ENCODE measurements at places on chromosomes 4 and X.
A peak's percentile ranks its signal among the peaks of the same experiment; 100 is the strongest.

DNA sequence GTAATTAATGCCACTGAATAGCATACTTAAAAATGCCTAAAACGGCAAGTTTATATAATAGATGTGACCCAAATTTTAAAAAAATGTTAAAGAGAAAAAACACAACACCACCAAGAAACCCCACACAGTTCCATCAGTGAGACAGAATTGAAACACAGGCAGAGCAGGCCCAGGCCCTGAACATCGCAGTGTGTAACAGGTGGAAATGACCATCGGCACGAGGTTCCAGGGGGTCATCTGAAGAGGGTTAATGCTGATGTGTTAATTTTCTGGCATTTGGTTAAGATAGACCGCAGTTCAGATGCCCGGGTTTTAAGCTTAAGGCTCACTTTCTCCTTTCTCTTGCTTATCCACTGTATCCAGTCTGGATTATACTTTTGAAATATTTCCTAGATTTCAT is 66.8 kb downstream of the ANAPC4 start:
- no peak for DNase-seq

- peak; percentile 7 for DNase-seq
Observed at GRCh38 chr4:94390804-94391410, 48.3 kb upstream of the HPGDS start.

- no peak for DNase-seq
Observed at GRCh38 chrX:131317326-131317725, 28.2 kb upstream of the IGSF1 start.

GRCh38 chrX:47634871-47635575 is 5.3 kb upstream of the CFP start:
- DNase-seq, result no peak

- DNase-seq, result no peak
Observed at GRCh38 chr4:184422378-184422777, 52.0 kb downstream of the IRF2 start.

- no peak for DNase-seq
Observed at GRCh38 chr4:3853388-3854035, 87.3 kb downstream of the ADRA2C start.

- no peak for DNase-seq
Observed at GRCh38 chrX:21408307-21408706, 34.1 kb downstream of the CNKSR2 start.

- no peak for DNase-seq
Observed at GRCh38 chr4:109908731-109909130, 4.0 kb upstream of the EGF start.

DNA sequence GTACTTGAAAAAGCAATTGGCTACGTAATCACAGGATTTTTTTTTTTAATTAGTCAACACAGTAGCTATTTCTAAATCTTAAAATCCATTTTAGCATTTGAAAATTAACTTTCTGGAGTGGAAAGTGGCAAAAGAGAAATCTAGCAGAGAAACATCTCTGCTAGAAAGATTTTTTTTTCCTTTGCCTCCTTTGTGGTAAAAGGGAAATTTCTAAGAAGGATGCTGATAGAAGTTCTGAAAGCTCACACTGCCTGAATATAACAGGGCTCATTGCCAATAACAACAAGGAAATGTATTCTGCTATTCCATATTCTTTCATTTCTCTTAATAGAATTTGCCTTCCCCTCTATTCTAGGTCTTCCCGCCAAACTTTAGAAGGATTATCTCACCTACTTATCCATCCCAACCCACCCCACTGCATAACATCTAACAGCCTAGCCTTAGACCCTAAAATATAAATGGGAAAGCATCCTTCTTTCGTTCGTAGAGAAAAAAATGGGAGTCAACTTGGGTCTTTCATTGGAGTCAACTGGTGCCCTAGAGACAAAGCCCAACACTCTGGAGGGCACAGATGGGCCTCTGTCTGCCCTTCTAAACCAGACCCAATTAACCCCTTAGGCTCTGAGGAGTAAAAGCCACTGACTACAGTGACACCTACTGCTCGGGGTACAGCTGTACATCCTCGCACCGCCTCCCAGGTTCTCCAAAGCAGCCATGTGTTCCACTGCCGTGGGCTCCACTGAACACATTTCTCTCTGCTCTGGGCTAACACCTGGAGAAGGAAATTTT is 103.9 kb downstream of the MAML3 start:
- peak; percentile 37 for DNase-seq

GRCh38 chr4:123631786-123632692 is 235.4 kb downstream of the SPRY1 start:
- DNase-seq, result no peak

DNA sequence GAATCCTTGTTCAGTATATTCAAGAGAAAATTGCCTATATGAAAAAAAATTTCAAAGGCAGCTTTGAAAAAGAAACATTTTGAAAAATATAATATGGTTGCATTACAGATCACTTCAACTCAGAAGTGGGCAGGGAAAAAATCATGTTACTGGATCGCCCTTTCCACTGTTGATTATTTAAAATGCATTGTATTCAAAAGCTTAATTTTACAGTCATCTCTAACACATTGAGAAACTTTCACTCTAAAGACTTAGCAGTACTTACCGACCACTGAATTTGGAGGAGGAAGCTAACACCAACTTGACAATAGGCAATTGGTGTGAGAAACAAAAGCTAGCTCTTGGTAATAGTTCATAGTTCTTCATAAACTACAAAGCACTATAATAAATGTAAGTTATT is 101.9 kb downstream of the CEP135 start:
- DNase-seq, result no peak

DNA sequence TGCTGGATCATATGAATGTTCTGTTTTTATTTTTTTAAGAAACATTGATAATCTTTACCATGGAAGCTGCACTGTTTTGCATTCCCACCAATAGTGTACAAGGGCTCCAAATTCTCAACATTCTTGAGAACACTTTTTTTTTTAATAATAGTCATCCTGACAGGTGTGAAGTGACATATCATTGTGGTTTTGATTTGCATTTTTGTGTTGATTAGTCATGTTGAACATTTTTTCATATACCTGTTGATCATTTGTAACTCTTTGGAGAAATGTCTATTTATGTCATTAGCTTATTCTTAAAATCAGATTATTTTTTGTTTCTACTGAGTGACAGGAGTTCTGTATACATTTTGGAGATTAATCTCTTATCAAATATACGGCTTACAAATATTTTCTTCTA is 408.5 kb downstream of the GLUD2 start:
- DNase-seq, result no peak

DNA sequence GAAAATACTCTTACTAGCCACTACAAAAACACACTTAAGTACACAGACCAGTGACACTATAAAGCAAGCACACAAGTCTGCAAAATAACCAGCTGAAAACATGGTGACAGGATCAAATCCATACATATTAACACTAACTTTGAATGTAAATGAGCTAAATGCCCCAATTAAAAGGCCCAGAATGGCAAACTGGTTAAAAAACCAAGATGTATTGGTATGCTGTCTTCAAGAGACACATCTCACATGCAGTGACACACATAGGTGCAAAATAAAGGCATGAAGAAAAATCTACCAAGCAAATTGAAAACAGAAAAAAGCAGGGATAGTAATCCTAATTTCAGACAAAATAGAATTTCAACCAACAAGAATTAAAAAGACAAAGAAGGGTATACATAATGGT is 10.9 kb downstream of the PF4 start:
- DNase-seq, result no peak

DNA sequence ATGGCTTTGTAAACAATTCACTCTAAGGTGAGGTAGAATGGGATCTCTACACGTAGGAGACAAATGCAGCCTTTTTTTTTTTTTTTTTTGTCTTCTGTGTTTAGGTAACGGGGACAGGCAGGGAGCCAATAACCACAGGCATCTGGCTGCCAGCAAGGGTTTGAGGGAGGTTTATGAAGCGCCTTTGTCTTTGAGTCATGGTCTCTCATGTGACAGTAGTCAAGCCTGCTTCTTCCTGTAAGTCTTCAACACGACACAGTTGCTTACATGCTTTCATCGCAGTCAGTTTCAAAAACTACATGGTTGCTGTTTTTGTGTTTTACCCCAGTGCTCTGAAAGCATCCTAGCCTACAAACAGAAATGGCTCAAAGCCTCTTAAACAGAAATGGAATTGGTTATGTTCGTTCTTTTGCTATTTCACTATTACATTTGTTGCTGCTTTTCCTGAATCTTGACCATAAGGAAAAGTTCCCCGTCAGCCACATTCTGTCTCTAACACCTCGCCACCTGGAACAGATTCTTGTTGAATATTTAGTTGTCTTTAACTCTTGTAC is 127.8 kb upstream of the METTL14 start:
- no peak for DNase-seq

- no peak for DNase-seq
Observed at GRCh38 chrX:39725928-39726619, 371.7 kb downstream of the BCOR start.

DNA sequence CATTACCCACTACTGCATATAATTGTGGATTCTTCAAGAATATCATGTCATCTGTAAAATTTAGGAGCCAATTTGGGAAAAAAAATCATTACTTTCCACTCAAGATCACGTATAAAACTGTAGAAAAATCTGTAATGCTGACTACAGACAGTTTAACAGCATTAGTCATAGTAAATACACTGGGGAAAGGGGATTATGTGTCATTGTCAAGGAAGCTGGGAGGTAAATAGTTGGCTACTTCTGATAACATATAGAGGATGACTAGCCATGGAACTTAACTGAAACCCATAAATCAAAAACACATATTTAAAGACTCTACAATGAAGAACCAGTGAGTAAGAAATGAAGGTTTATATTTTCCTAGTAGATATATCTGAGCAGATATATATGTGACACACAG is 1666.4 kb upstream of the IGFBP7 start:
- no peak for DNase-seq

GRCh38 chr4:68927165-68927564 is 24.4 kb downstream of the UGT2A3 start:
- no peak for DNase-seq

- no peak for DNase-seq
Observed at GRCh38 chr4:147794787-147795413, 63.0 kb downstream of the ARHGAP10 start.

DNA sequence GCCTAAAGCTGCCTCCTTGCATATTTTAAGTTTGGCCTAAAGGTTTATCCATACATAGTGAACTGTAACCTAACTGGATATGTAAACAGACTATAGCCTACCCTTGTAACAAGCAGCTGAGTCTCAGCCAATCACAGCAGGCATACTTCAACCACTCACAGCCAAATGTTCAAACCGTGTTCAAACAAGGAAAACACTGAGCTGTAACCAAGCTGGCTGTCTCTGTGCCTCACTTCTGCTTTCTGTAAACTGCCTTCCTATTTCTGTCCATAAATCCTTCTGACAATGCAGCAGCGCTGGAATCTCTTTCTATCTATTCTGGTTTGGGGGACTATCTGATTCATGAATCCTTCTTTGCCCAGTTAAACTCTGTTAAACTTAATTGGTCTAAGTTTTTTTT is 16.4 kb downstream of the DSPP start:
- no peak for DNase-seq

GRCh38 chr4:138301536-138301935 is 59.4 kb upstream of the SLC7A11 start:
- no peak for DNase-seq

DNA sequence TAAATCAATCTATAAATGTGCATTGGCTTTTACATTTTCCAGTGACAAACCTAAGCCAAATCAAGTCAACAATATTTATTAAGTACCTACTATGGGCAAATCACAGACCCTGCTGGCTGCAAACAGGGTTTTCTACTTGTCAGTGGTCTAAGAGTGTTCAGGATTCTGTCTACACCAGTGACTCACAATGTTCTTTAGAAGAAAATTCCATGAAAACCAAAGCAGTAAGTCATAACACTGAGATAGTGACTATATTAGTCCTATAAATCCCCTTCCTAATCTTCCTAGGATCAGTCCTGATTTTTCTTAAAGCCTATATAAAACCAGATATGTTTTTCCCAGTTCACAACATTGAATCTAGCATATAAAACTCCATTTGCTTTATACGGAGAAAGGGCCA is 69.7 kb downstream of the PPP3CA start:
- DNase-seq, result no peak

DNA sequence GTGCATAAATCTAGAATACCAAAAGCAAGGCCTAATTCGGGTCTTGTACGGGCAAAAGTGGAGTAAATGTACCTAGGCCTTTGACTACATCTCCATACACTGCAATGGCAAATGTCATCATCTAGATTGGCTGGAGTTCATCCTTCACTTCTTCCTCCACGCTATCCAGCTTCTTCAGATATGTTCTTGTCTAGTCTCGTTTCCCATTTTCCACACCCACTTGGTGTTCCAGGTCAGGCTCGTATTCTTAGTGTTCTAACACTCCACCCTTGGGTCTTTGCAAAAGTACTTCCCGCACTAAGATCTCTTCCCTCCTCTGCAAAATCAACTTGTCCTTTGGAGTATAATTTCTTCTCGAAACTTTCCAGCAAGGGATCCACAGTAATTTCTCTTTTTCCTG is 1.4 kb downstream of the COQ2 start:
- no peak for DNase-seq

DNA sequence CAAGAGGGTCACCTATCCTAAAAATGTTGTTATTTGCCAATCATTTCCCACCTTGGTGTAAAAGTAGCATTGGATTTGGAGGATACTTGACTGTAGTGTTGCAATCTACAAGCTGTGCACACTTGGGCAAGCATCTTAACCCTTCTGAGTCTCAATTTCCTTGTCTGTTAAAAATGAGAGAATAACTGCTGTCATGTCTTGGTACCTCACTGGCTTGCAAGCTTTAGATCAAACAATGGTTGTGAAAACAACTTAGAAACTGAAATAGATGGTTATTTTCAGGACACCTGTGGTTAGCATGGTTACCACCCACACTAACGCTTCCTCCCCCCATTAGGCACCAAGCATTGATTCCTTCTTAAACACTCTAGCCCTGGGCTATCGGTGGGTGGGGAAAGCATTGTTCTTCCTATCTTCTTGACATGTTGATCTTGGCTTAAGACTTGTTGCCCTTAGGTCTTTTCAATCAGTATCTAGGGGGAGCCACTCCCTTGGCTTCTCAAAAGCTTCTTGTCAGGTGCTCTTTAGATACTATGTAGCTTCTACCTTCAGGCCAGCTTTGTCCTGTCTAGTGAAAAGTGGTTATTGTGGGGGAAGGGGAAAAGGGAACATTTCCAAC is 10.6 kb upstream of the AMOT start:
- DNase-seq, result no peak

DNA sequence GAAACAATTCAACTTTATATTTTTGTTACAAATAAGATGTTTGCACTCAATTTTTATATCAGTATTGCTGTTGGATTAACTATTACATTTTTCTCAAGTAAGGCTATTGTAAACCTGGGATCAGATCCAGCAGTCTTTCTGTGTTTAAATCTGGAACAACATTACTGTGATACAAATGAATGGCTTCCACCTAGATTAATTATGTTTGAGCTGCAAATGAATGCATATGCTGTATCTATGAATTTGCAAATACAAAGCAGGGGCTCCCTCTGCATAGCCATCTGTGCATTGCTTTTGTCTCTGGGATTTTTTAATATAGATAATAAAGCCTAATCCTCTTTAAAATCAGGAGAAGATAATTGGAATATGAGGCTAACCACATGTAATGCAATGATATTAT is 69.8 kb upstream of the NEIL3 start:
- no peak for DNase-seq

Measured in endothelial cell (in vitro differentiated cells).